Right atrium auricular region (tissue), 2 donors: ENCODE measurements at places on chromosomes 12 and 14. TPM values are rescaled to one million over a fixed set of nuclear protein-coding genes. Genes with fewer than 3 reads are reported as not detected.

The PDE3A gene
- total RNA-seq, result 80.7 TPM

The C1S gene
- total RNA-seq, result 114 TPM

The TAS2R20 gene
- 0.24 TPM for total RNA-seq

- no peak for DNase-seq
- H3K4me1 ChIP-seq, result no peaks in the 10 kb centered on the region
- H3K4me3 ChIP-seq, result no peak overlapping the region
- no peaks in the 10 kb centered on the region for H3K27me3 ChIP-seq
- no peaks in the 10 kb centered on the region for H3K36me3 ChIP-seq
Measured at GRCh38 chr14:50087341-50088116, 28.8 kb downstream of the VCPKMT start.

DNA sequence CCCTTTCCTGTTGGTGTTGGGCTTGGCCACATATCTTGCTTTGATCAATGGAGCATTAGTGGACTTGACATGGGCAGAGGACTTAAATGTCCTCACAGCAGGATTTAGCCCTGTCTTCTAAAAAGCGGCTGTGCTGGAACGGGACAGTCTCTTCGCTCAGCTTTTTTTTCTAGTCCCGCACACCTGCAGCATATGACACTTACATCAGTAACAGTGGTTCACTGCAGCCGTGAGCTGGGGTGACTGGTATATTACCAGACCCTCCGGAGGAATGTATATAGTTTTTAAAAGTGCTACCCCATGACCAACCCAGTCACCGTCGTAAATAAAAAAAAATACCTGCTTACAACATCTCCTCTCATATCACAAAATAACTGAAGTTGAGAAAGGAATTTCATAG, 164.5 kb downstream of the CRADD start:
- no peak overlapping the region for H3K27ac ChIP-seq
- peaks cover 1% of the 10 kb centered on the region for H3K4me1 ChIP-seq
- no peaks in the 10 kb centered on the region for H3K27me3 ChIP-seq
- H3K4me3 ChIP-seq, result no peak overlapping the region
- no peaks in the 10 kb centered on the region for H3K36me3 ChIP-seq
- DNase-seq, result no peak

The ASB8 gene
- total RNA-seq, result 35.7 TPM

The PSMA3 gene
- total RNA-seq, result 78.9 TPM
